ENCODE measurements at places on chromosomes 3 and 15. TPM values are rescaled to one million over a fixed set of nuclear protein-coding genes. Genes with fewer than 3 reads are reported as not detected.

Gene ARGFX
- total RNA-seq: not detected

Gene CCR1
- 0.59 TPM for total RNA-seq

Gene SCAPER
- total RNA-seq: 13.9 TPM

Gene CACNA1D
- total RNA-seq: 0.12 TPM

Gene NR1I2
- total RNA-seq: not detected

Gene ROBO1
- total RNA-seq: 40.0 TPM

Gene HRG
- total RNA-seq: not detected

Gene SKOR1
- total RNA-seq: not detected

Gene BNC1
- 8.8 TPM for total RNA-seq
